Right cardiac atrium (tissue), 5 donors: ENCODE measurements at places on chromosomes 4 and X.

- DNase-seq = no peak
Measured at GRCh38 chr4:177410566-177410965, 31.7 kb downstream of the AGA start.

DNA sequence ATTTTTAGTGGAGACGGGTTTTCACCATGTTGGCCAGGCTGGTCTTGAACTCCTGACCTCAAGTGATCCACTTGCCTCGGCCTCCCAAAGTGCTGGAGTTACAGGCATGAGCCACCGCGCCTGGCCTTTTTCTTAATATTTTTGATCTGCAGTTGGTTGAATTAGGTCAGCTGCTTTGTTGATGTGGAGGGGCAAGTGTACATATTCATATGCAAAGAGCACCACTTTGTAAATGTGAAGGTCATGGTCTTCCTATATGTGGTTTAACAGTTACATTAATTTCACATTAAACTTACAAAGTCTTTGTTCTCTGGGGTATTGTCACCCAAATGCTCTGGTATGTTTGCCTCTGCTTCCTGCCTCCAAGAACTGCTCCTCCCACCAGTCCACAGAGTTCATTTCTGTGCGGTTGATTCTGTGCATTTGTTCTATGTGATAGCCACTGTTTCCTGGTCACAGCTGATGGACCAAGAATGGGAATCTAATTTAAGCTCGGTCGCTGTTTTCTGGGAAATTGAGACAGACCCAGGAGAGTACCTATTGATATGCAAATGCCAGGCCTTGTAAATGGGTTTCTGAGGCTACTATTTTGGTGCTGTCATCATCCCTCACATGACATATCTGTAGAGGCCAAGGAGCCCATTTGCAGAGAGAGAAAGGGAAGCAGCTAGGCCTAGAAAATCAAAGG, 26.9 kb upstream of the HPSE start:
- no peak for DNase-seq

DNA sequence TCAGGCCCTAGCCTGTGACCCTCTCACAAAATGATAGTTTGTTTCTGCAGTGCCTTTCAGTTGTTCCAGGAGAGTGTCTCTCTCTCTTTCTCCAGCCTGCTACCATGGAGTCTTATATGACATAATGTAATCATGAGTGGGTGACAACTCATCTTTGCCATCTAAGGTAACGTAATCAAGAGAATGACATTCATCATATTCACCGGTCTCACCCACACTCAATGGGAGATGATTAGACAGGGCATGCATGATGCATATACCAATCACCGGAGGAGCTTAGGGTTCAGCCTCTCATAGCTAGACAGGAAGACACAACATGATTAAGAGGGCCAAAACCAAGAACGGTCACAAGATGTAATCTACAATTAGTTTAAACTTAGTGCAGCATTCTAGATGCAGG, 97.1 kb upstream of the FAM9B start:
- DNase-seq = no peak

- no peak for DNase-seq
Measured at GRCh38 chr4:177301126-177301639, 8.5 kb upstream of the NEIL3 start.
